ENCODE measurements at places on chromosomes 4 and X.

DNA sequence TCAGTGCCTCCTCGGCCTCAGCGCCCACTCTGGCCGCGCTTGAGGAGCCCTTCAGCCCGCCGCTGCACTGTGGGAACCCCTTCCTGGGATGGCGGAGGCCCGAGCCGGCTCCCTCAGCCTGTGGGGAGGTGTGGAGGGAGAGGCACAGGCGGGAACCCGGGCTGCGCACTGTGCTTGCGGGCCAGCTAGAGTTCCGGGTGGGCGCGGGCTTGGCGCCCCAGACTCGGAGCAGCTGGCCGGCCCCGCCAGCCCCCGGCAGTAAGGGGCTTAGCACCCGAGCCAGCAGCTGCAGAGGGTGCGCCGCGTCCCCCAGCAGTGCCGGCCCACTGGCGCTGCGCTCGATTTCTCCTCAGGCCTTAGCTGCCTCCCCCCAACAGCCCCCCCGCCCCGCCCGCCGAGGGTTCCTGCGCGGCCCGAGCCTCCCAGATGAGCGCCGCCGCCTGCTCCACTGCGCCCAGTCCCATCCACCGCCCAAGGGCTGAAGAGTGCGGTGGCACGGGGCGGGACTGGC lies 1137.0 kb downstream of the PCDH18 start:
- no peak for DNase-seq

- no peak for DNase-seq
These were observed 212.4 kb upstream of the NDST4 start for GRCh38 chr4:115325836-115326235.

GRCh38 chr4:6905516-6906445 lies 3.8 kb upstream of the TBC1D14 start:
- DNase-seq, result no peak

DNA sequence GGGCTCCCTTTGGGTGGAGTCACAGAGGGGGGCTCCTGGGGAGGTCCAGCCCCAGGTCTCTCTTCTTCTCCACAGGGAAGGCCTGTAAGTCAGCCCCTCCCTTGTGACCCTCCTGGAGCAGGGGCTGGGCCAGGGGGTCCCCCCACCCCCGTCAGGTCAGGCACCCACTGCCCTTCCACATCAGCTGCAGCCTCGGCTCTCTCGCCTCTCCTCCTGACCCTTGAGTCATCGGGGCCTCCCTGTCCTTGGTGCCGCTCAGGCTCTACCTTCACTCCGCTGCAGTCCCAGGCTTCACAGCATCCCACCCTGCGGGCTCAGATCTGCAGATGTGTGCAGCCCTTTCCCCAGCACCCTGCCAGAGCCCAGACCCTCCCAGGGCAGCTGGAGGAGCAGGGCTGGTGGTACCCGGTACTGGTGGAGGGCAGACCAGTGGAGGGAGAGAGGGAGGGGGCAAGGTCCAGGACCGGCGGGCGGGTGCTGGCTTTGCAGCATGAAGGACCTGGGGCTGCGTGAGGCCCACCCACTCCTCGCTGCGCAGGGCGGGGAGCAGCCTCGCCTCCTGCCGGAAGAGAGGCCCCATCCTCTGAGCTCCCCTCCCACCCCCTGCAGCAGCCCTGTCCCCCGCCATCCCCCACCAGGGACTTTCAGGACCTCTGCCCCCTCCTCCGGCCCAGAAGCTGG lies 117.1 kb downstream of the FAM53A start:
- no peak for DNase-seq

- DNase-seq, result no peak
These were observed 670.3 kb upstream of the FAM241A start for GRCh38 chr4:111475001-111475400.

GRCh38 chrX:67543818-67544217 lies at the start of gene AR:
Gene AR, plus strand, starts transcription at chrX:67544021. Its CDS starts 1,126 bp downstream, at chrX:67545147.
- no peak for DNase-seq

DNA sequence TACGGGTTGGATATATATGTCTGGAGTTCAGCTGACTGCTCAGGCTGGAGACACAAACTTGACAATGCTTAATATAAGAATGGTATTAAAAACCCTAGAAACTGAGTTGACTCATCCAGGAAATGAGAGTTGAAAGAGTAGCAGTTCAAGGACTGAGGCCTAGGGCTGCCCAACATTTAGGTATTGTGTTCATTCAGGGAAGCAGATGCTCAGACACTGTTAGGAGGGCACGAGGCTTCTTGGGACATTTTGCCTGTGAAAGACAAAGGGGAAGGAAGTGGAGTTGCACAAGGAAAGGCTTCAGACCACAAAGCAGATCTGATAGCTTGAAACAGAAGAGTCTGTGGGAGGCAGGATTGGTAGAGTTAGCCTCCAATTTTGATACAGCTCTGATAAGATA lies 52.0 kb upstream of the HS3ST1 start:
- DNase-seq, result peak; percentile 97

- DNase-seq, result no peak
These were observed 14.7 kb downstream of the CXCR3 start for GRCh38 chrX:71603618-71604017.

DNA sequence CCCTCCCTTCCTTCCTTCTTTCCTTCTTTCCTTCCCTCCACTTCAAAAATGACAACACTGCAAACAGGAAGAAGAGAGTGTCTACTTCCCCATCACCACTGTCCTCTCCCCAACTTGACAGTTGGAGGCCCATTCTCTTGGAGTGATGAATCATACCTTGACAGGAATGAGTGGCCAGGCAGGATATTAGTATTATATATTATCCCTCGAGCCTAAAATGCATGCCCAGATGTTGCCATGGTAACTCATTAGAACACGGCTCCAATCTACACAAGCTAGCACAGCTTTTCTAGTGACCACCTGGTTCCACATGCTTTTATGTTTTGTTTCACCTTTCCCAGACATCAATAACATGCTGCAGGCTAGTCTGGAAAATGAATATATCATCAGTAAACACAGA lies 71.3 kb upstream of the LHFPL1 start:
- no peak for DNase-seq

DNA sequence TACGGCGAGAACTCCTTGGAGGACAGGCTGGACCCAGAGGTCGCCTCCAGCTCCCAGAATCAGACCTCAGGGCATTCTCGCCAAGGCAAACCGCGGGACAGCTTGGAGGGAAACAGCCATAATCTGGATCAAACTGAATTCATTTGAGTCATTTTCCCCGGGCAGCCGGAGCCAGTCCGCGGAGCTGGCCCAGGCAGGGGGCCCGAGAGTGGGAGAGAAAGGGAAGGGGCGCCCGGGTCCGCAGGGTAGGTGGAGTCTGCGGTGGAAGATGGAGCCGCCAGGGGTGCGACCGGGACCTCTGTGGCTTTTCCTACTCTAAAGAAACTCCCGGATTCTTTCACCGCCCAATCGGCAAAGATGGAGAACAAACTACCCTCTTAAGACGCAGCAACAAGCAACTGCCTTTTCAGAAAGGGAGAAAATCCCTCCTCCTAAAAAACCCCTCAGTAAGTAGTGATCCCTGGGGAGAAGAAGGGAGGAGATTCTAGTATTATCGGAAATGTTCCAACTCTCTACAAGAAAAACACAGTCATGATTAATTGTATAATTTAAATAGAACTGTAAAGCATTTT lies 5.2 kb downstream of the NKX3-2 start:
- no peak for DNase-seq

GRCh38 chrX:24668111-24668510 lies 21.0 kb upstream of the PCYT1B start:
- no peak for DNase-seq

GRCh38 chr4:88526221-88526815 lies 2.7 kb upstream of the PYURF start:
- DNase-seq, result no peak

- DNase-seq, result no peak
These were observed 1.0 kb downstream of the ZDHHC9 start for GRCh38 chrX:129842510-129843208.

DNA sequence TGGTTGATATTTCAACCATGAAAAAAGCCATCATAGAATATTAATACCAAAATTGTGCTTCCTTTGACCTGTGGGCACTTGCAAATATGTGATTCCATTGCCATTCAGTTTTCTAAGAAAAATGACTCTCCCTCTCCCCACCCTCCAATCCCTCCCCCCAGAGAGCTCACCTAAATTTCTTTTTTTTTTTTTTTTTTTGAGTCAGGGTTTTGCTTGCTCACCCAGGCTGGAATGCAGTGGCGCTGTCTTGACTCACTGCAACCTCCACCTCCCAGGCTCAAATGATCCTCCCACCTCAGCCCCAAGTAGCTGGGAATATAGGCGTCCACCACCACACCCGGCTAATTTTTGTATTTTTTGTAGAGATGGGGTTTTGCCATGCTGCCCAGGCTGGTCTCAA lies 47.0 kb downstream of the SNX25 start:
- no peak for DNase-seq

DNA sequence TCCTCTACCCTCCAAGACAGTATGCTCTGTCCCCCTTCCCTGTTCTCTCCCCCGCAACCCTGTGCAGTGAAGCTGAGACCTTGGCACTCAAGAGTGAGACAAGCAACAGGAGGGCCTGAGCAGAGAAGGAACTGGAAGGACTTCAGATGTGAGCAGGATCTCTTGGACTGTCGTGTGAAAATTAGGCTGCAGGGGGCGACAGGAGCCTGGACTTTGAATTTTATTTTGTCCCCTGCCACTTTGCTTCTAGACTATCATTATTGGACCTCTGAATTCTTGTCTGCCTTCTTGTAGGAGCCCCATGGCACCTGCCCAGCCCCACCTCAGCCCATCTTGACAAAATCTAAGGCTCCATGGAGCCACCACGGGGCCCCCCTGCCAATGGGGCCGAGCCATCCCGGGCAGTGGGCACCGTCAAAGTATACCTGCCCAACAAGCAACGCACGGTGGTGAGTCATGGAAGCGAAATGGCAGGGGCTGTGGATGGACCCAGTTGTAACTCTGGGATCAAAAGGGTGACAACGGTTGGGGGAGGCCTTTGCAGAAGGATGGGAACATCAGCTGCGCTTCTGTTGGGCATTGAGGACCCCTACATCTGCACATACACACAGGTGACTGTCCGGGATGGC lies 1.7 kb downstream of the ARAF start:
- peak; percentile 61 for DNase-seq

GRCh38 chr4:79223993-79224776 lies 101.7 kb downstream of the NAA11 start:
- no peak for DNase-seq

Measured in HL-60 (cell line).